ENCODE measurements at places on chromosomes 7 and 10. TPM values are rescaled to one million over a fixed set of nuclear protein-coding genes. Genes with fewer than 3 reads are reported as not detected.

The GIMAP6 gene
- not detected for total RNA-seq

The STAMBPL1 gene
- total RNA-seq = 15.6 TPM

The GPC2 gene
- 1.4 TPM for total RNA-seq

The HOXA10 gene
- 22.1 TPM for total RNA-seq

The ANXA8L1 gene
- total RNA-seq = not detected

The ACTL6B gene
- total RNA-seq = not detected

The TMEM229A gene
- total RNA-seq = not detected

Data from Caki2 (cell line).